ENCODE measurements at places on chromosomes 3 and 15.

GRCh38 chr3:177220136-177220974 lies 23.1 kb upstream of the TBL1XR1 start:
- no peak for DNase-seq

DNA sequence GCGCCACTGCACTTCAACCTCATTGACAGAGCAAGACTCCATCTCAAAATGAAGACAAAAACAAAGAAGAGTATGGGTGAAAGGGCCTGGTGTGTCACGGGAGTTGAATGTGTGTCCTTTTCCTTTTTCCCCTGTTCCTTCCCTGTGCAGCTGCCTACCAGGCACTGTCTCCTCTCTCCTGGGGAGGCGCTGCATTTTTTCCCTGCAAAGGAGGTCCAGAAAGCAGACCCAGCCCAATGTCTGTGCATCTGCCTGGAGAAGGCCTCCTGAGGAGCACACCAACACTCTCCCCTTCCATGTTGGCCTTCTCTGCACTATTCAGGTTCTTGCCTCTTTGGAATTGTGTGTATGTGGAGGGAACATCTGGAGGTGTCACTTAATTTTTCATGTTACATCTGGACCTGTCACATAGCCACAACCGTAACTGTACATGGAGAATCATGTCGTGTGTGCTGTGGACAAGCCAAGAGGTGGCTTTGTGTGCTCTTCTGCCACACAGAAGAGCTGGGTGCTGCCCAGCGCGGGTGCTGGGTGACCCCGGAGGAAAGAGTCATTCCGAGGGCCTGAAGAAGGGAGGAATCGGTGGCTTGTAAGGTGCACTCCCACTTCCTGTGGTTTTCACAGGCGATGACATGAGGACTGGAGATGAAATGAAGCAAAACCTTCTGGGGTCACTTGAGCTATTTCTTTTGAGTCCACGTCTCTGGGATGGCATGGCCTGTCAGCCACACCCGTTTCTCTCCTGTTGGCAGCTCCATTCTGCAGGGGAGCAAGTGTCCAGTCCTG lies 46.5 kb upstream of the CGNL1 start:
- DNase-seq = no peak

- no peak for DNase-seq
Observed at GRCh38 chr3:127902486-127902885, 12.5 kb upstream of the KBTBD12 start.

DNA sequence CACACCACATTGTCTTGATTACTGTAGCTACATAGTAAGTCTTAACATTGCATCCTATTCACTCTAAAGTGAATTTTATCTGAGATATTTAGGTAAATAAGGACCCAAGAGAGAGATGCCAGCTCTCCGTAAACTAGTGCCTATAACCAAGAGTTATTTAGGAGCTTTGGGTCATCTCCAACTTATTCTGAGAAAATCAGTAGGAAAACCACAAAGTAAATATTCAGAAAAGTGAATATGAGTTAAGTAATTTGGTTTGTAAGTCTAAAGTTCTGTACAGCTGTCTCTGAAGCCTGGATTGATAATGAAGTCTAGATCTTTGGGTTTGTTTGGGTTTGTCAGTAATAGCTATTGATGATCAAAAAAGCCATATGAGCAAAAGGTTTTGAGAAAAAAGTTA lies 120.0 kb downstream of the FNDC3B start:
- no peak for DNase-seq

DNA sequence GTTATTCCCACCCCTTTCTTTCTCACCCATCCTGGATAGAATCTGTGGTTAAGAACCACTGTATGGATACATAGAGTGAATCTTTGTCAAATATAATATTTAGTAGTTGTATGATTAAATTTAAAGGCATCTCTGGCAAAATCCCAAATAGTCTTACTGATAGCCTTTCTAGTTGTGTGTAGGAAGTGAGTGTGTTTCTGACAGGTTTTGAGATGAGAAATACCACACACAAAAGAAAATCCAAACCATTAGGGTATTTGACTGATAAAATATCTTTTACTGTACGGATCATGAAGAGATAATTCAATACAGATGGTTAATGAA lies 44.7 kb upstream of the PLCL2 start:
- no peak for DNase-seq

GRCh38 chr3:113802795-113803455 lies 35.7 kb upstream of the GRAMD1C start:
- DNase-seq = no peak

GRCh38 chr3:178054471-178054870 lies 481.8 kb upstream of the KCNMB2 start:
- DNase-seq = no peak

DNA sequence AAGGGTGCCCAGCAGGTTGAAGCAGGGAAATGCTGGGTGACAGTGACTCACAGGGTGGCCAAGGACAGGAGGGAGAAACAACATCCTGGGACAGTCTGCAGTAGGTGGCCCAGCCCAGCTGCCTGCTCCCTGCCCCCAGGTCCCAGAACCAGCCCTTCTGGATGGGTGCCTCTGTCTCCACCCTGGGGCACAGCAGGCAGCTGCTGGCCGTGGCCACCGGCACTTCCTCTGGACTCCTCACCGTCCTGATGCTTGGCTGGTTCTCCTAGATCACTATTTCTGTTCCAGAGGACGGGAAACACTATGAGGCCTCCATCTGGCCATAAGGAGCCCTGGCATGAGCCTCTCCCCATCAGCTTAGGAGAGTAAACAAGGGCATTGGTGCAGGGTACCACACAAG lies 258.9 kb downstream of the XXYLT1 start:
- no peak for DNase-seq

- DNase-seq = no peak
Observed at GRCh38 chr15:100152463-100152862, 189.3 kb downstream of the ADAMTS17 start.

GRCh38 chr3:150411976-150412375 lies 3.9 kb downstream of the TSC22D2 start:
- DNase-seq = no peak

DNA sequence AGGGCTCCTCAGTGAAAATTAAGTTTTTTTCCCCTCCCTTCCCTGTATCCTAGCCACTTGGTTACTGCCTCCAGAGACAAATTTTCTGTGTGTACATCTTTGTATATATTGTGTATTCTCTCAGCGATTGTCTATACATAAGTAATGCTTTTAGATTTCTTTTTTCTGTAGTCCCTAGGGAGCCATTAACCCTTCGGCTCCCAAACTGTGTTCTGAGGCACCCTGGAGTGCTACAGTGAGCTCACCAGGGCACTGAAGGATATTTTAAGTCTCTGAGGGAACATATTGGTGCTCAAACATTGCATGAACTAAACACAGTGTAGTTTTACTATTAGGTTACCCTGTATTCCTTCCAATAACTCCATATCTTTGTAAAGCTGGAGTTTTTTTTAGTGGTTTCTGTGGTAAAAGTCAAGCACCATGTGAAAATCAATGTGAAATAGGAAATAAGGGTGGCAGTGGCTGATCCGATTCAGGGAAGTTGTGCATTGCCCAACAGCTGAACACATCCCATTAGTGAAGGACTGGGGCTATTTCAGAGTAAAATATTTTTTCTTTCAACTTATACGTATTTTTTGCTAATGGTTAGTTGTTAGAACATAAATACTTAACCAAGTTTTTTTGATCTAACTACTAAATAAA lies 43.0 kb downstream of the USP13 start:
- DNase-seq = no peak

- no peak for DNase-seq
Observed at GRCh38 chr3:134060561-134061385, 31.0 kb upstream of the SLCO2A1 start.

DNA sequence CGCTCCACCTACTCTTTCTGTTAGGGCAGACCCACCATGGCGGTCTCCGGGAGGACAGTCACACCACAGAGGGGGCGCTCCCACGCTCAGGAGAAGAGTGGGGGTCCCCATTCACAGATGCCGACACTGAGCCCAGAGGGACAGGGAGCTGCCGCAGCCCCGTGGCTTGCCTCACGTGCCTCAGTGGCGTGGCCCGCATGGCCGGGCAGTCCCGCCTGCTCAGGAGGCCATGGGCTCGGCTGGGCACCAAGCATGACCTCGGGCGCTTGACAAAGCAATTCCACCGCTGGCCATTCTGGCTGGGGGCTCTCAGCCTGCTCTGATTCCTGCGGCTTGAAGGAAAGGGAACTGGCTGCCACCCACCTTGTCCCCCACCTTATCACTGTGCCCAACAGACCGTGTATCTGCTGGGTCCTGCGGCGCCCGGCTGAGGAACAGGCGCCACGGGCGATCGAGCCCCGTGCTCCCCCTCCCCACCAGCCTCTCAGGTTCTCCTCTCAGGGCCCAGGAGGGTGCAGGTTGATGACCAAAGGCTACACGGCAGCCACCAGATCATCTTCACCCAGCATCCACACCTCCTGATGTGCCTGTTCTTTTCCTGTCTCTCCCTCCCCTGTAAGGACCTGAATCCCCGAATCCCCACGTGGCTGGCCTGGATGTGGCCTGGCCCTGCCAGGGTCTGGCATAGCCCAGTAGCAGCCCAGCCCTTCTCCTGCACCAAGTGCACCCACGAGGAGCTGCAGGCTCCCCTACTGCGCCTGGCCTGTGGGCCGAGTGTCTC lies 20.7 kb downstream of the CYFIP1 start:
- no peak for DNase-seq

DNA sequence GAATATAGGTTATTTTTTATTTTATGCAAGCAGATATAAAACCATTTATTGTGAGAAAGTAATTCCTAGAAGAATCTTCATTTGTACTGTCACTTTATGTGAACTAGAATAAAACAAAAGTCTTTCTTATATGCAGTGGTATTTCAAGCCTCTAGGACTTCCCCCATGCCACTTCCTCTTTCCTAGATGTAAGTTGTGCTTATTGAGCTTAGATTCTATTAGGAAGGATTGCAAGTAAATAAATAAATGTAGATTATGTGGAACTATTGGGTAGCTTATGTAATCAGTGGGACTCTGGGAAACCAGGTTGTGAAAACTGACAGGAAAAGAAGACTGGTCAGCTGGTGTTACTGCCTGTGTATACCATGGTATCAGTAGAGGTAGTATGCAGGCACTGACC lies 169.7 kb downstream of the RSRC1 start:
- no peak for DNase-seq

All from CD4-positive, alpha-beta T cell treated with Interferon alpha-2 for 1 hour (primary cell).